CD4-positive, alpha-beta T cell treated with Interferon alpha-2 for 1 hour (primary cell): ENCODE measurements at places on chromosomes 2 and 18.

- peak; percentile 7 for DNase-seq
Observed at GRCh38 chr2:111905990-111906735, 7.8 kb downstream of the MERTK start.

GRCh38 chr2:66334237-66335029, 100.5 kb upstream of the MEIS1 start:
- no peak for DNase-seq

GRCh38 chr18:3273042-3273441, 11.1 kb downstream of the MYL12B start:
- DNase-seq: no peak

- peak; percentile 0 for DNase-seq
Observed at GRCh38 chr2:240469239-240469636, 33.8 kb downstream of the GPC1 start.

GRCh38 chr18:3605954-3606443, 156.0 kb downstream of the TGIF1 start:
- peak; percentile 34 for DNase-seq

DNA sequence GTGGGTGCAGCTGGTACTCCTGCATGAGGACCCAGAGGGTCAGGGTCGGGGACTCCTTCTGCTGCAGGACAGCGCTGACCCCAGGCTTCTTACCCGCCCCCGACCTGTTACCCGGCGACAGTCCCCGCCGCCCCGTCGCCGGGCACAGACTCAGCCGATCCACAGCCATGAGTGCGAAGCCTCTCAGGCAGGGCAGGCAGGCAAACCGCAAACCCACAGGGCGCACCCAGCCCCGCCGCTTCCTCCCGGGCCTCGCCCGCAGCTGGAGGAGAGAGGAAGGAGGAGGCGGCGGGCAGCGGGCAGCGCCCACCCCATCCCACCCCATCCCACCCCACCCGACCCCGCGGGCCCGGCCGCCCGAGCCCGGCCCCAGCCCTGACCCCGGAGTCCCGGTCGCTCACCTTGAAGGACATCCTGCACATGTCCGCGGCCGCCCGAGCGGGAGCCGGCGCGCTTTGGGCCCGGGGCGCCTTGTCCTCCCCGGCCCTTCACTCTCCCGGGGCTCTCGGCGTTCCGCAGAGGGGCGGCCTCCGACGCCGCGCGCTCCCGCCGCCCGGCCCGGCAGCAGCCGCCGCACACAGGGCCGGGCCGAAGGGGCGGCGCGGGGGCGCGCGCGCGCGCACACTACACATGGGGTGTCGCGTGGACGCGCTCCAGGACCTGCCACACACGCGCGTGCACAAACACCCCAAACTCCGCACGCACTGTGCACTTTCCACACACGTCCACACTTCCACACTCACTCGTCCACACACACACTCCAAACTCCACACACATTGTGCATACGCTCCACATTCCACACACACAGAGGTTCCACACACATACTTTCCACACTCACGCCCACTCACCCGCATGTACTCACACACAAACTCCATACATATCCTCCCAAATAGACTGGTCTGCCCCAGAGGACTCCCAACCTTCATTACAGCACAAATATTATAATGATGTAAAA, at the start of gene ANKRD29:
Gene ANKRD29, minus strand, starts transcription at position 603 of the 955 bp plus-strand sequence. Its CDS starts 181 bp downstream, at position 422.
- peak; percentile 45 for DNase-seq
